ENCODE measurements at places on chromosomes 11 and 22.

DNA sequence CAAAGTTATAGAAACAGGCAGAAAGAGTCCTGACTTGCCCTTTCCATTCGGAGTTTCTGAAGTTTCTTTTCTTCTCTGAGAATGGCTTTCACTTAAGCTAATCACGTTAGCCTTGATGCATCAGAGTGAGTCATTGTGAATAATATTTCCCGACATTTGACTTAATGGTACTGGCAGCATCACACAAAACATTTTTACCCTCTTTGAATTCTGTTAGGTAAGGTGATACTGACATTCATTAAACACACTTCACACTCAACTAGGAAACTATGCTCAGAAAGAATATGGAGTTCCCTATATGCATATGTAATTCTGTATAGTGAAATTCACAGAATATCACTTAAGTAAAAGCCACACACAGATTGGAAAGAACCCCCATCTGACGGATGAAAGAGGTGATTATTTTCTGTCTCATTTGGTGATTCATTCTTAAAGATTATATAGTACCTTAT is 120.8 kb upstream of the ARHGAP20 start:
- DNase-seq, result no peak

- no peak for DNase-seq
These were observed 17.9 kb downstream of the RTN3 start for GRCh38 chr11:63698976-63699733.

GRCh38 chr11:96761451-96761850 is 371.6 kb downstream of the JRKL start:
- no peak for DNase-seq

- no peak for DNase-seq
These were observed 46.6 kb downstream of the KCNC1 start for GRCh38 chr11:17781221-17781620.

- no peak for DNase-seq
These were observed 27.4 kb downstream of the FBLN1 start for GRCh38 chr22:45529971-45530575.

- DNase-seq, result no peak
These were observed 539 bp downstream of the SIRT3 start for GRCh38 chr11:235609-235996.

DNA sequence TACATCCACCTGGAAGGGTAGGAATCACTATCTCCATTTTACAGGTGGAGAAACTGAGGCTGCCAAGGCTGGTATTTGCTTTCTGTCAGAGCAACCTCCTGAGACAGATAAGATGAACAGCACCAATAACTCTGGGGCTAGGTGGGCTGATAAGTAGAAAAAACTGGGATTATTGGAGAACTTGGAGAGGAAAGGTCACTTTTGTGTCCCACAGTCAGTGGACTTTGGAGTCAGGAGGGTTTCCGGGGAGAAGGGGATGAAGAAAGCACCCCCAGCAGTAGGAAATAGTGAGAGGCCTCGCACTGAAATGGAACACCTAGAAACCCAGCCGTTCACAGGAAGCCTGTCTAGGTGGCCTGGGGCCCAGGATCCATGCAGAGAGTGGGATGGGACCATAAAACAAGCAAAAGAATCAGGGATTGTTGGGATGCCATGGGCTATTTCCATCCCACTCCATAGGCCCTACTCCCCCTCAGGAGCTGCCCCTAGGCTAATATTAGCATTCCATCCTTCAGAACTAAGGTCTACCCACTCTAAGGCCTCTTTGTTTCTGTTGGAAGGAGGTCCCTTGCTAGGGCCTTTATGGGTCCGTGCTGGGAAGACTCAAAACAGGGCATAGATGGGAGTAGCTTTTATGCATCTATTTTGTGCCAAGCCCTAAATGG is 31.0 kb upstream of the FCHSD2 start:
- no peak for DNase-seq

- no peak for DNase-seq
These were observed 21.8 kb downstream of the CLMP start for GRCh38 chr11:123173040-123173855.

- DNase-seq, result no peak
These were observed at the start of gene SSTR3 for GRCh38 chr22:37212174-37212906. TSS of gene SSTR3 (minus strand) at chr22:37212477. CDS start at chr22:37207803, 4,674 bp downstream.

- no peak for DNase-seq
These were observed 43.8 kb downstream of the CELF1 start for GRCh38 chr11:47509077-47509536.

- DNase-seq, result no peak
These were observed 457 bp downstream of the RNF141 start for GRCh38 chr11:10540546-10540914.

GRCh38 chr11:108494182-108494581 is 4.0 kb downstream of the POGLUT3 start:
- DNase-seq, result no peak

GRCh38 chr11:126098204-126098769 is 35.6 kb upstream of the CDON start:
- no peak for DNase-seq

- DNase-seq, result peak; percentile 65
These were observed 7.0 kb downstream of the MAP3K11 start for GRCh38 chr11:65606876-65607613.

DNA sequence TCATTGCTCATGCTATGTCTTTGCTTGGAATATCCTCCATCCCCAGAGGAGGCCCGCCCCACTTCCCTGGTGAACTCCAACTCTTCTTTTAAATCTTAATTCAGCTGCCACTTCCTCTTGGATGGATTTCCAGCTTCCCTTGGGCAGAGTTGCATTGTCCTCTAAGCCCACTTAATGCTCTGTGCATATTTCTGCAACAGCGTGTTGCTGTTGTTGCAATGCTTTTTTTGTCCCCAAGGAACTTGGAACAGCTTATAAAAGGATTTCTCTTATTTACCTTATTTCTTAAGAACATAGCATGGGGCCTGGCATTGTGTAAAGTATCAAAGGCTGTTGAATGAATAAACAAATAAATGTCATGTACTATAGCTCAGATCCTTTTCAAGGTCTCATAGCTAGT is 507.4 kb downstream of the METTL15 start:
- no peak for DNase-seq

DNA sequence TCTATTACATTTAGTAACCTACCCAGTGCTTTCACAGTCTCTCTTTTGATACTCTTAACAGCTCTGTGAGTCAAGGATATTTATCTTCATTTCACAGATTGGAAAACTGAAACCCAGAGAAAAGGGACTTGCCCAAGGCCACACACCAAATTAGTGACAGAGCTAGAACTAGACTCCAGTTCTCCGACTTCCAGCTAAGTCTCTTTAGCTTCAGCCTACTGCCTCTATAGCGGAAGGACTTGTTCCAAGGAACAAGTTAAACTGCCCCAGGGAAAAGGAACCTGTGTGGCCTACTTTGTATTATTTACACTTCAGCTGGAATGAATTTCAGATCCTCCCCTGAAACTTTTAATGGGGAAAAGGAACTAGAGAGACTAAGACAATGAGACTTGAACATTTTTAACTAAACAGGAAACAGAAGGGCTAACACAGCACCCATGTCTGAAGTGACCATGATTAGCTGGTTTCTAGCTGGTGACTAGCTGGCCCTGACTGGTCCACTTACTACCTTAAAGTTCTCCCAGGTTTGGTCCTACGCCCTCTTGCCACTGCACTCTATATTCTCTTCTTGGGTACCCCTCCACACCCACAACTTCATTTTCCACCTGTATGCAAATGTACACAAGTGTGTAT is 1.3 kb downstream of the LRRC51 start:
- DNase-seq, result no peak

DNA sequence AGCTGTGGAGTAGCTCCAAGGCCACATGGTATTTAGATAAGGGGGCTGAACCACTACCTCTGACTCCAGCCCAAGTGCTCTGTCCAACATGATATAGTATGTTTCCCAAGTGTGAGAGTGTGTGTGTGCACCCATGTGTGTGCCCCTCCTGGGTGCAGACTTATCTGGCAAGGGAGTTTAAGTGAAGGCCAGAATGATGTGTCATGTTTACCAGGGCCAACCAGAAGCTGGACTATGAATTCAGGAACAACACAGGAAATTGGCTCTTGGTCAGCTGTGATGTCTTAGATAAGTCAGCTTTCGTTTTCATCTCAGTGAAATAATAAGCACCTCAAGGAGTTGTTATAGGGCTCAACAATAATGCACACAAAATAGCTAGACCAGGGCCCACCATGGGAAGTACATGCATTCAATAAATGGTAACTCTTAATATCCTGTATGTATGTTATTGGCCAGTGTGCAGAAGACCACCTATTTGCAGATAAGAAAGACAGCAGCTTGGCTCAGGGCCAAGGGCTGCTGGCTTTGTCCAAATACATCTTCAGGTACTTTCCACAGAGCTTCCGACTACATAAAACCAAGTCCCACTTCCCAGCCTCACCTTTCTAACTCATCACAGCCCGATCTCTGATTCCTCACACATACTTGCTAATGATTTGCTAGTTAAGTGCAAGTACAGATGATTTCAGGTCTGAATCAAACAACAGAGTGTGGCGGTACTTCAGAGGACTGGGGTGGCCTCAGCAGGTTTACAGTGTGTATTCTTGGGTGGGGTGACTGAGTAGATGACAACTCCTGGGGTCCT is 120.9 kb downstream of the ME3 start:
- DNase-seq, result no peak

DNA sequence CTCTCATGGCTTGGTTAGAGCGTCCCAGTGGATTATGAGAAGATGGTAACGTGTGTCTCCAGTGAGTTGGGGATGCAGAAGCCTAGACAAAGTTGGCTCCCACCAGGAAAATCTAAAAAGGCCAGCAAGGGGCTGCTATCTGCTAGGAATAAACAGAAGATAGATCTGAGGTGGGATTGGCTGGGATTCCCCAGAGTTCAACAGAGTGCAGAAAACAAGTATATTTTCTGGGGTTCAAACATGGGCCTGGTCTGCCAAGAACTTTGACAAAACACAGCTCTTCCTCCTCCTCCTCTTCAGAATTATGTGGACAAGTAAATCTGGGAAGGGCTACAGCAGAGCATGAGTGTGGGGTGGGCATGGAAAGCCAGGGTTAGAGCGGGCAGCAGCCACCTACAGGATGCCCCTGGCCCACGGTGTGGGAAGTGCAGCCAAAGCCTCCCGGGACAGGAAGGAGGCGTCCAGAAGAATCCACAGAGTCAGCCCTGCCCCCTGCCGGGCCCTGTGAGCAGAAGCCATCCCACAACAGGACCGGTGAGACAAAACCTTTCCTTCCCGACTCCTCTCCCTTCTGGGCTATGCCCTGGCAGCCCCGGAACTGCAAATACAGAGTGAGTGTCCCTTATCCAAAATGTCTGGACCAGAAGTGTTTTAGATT is 67.1 kb downstream of the CD82 start:
- no peak for DNase-seq

GRCh38 chr11:72985645-72986044 is 156.5 kb downstream of the FCHSD2 start:
- DNase-seq, result no peak

DNA sequence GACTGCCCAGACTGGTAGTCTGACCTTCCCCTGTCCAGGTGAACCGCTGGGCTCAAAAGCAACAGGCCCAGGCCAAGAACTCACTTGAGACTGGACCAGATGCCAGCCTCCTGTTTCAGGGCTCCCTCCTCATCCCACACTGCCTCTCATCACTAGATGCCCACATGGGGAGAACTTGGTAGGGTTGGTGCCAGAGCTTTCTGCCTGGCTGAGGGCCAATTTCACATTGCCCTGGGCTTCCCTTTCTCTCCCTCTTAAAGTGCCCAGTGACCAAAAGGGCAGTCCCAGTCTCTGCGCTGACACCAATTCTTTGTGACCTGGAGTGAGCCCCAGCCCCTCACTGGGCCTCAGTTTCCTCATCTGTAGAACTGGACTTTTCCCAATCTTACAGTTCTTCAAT is 41.7 kb downstream of the C11orf58 start:
- DNase-seq, result no peak

- DNase-seq, result no peak
These were observed 34.0 kb upstream of the CLPB start for GRCh38 chr11:72468289-72468688.

- no peak for DNase-seq
These were observed 432.2 kb upstream of the NARS2 start for GRCh38 chr11:79006854-79007253.

DNA sequence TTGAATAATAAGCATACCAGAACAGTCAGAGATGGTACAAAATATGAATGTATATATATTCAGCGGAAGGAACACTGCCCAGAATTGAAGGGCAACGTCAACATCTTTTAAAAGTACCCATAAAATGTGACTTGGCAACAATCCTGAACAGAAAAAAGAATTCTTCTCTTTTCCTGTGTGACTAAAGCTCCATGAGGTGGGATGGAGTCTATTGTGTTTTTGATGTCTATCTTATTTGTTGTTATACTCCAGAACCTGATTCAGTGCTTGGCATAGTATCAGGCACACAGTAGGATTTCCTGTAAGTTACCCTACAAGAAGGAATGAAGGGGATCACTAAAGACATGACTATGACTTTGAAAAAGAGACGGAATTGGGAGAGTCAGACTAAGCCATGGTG is 10.3 kb downstream of the LDLRAD3 start:
- no peak for DNase-seq

DNA sequence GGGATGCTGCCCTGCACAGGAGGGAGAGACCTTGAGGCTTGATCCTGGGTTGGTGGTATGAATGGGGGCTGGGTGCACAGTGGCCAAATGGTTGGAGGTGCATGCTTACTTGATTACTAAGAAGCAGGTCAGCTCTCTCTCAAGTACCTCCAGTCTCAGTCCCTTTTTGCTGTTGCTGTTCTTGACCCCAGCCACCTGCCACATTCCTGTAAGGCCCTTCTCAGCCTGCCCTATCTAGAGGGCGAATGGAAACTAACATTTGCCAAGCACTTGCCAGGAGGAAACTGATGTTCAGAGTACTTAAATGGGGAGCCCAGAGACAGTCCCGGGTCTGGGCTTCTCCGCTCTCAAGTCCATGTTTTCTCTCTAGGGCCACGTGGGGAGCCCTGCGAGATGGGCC is 39.9 kb downstream of the CABIN1 start:
- no peak for DNase-seq

GRCh38 chr11:113193016-113193415 is 121.4 kb upstream of the TTC12 start:
- DNase-seq, result no peak

GRCh38 chr11:28505232-28505631 is 397.0 kb downstream of the METTL15 start:
- no peak for DNase-seq

DNA sequence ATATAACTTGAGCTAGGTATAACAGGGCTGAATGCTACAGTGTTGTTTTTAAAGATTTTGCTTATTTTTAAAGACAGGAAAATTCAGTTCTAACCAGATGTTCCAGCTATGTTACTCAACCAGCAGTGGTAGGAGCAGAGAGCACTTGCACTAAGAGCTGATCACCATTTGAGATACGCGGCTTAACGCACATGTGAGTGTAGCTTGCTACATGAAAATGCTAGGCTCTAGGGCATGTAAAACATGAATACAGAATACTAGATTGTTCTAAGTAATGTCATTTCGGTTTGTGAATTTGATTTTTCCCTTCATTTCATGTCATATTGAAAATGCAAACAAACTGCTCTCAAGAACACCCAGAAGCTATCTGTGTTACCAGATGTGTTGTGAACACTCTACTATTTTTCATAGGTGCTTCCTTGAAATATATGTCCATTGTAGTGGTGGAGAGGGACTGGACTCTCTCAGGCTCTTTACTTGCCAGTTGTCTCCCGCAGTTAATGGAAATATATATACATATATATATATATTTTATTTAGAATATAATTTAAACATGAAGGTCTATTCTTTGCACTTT is 10.8 kb upstream of the TECTA start:
- DNase-seq, result no peak

Data from GM12891 (cell line).